ENCODE measurements at places on chromosomes 2 and 18. TPM values are rescaled to one million over a fixed set of nuclear protein-coding genes. Genes with fewer than 3 reads are reported as not detected.

Gene DARS1
- polyA plus RNA-seq, result 44.0 TPM

Gene LAMA3
- polyA plus RNA-seq, result 5.6 TPM

Gene ALKAL2
- polyA plus RNA-seq, result not detected

Gene GAL3ST2
- polyA plus RNA-seq, result not detected

Gene POMC
- 0.27 TPM for polyA plus RNA-seq

Gene UGT1A5
- not detected for polyA plus RNA-seq

Gene IGFBP5
- 1,060 TPM for polyA plus RNA-seq

Gene MC2R
- not detected for polyA plus RNA-seq

Gene UPP2
- polyA plus RNA-seq, result not detected

Gene EML6
- 0.36 TPM for polyA plus RNA-seq

Gene SERPINB10
- polyA plus RNA-seq, result 0.85 TPM

Gene FARP2
- polyA plus RNA-seq, result 30.0 TPM

Gene ABI2
- polyA plus RNA-seq, result 36.1 TPM

Gene SKOR2
- not detected for polyA plus RNA-seq

Gene MOGAT1
- not detected for polyA plus RNA-seq

Gene ELOA2
- polyA plus RNA-seq, result not detected

Gene NEU4
- polyA plus RNA-seq, result not detected

Gene INPP1
- polyA plus RNA-seq, result 6.5 TPM

Gene GALR1
- polyA plus RNA-seq, result not detected

Gene NFU1
- polyA plus RNA-seq, result 13.0 TPM

Gene CARF
- polyA plus RNA-seq, result 7.7 TPM

Gene FAM168B
- 85.6 TPM for polyA plus RNA-seq

Gene ZNF804A
- 0.96 TPM for polyA plus RNA-seq

Gene IL36G
- polyA plus RNA-seq, result not detected

Gene GLI2
- polyA plus RNA-seq, result 8.1 TPM

Gene DSG4
- not detected for polyA plus RNA-seq

Gene KCMF1
- polyA plus RNA-seq, result 83.3 TPM

Gene SP140L
- 8.7 TPM for polyA plus RNA-seq

Gene VWA3B
- polyA plus RNA-seq, result not detected

Gene THSD7B
- 0.13 TPM for polyA plus RNA-seq

Gene TUBA4B
- not detected for polyA plus RNA-seq

Gene ZSWIM2
- 0.04 TPM for polyA plus RNA-seq

Gene SANBR
- polyA plus RNA-seq, result 4.7 TPM

Gene KCNG2
- not detected for polyA plus RNA-seq

Gene KCNIP3
- polyA plus RNA-seq, result 4.1 TPM

Gene DSG2
- 0.01 TPM for polyA plus RNA-seq

Gene DLX1
- polyA plus RNA-seq, result 1.4 TPM

Gene CIB4
- polyA plus RNA-seq, result not detected

Gene SRD5A2
- 0.01 TPM for polyA plus RNA-seq

Gene RHBDD1
- 29.2 TPM for polyA plus RNA-seq

Gene EMX1
- polyA plus RNA-seq, result not detected

Gene SP140
- 0.29 TPM for polyA plus RNA-seq

Gene CNGA3
- polyA plus RNA-seq, result not detected

Gene CTDP1
- polyA plus RNA-seq, result 12.9 TPM

Gene ERFE
- 1.2 TPM for polyA plus RNA-seq

Gene TSPYL6
- not detected for polyA plus RNA-seq

Gene ERICH2
- not detected for polyA plus RNA-seq

Gene PRKAG3
- polyA plus RNA-seq, result not detected

Gene TMEM169
- 0.10 TPM for polyA plus RNA-seq

Gene RAB12
- polyA plus RNA-seq, result 25.6 TPM

Gene IAH1
- 92.2 TPM for polyA plus RNA-seq

Gene KLHL30
- 0.29 TPM for polyA plus RNA-seq

Gene FHL2
- polyA plus RNA-seq, result 546 TPM

Gene RRM2
- 31.8 TPM for polyA plus RNA-seq

Gene ZNF521
- 29.3 TPM for polyA plus RNA-seq

Gene COLEC11
- 0.15 TPM for polyA plus RNA-seq

Gene LONRF2
- 0.04 TPM for polyA plus RNA-seq

Gene PROC
- polyA plus RNA-seq, result 0.11 TPM

Gene UGT1A9
- not detected for polyA plus RNA-seq
